ENCODE measurements at places on chromosomes 4 and X. TPM values are rescaled to one million over a fixed set of nuclear protein-coding genes. Genes with fewer than 3 reads are reported as not detected.

Gene SPARCL1
- 83.3 TPM for total RNA-seq

- no peak for DNase-seq
Observed at GRCh38 chrX:107599450-107599861, 28.9 kb upstream of the PRPS1 start.

- DNase-seq = peak; percentile 4
Observed at GRCh38 chrX:41558531-41558930, 111.4 kb downstream of the NYX start.

DNA sequence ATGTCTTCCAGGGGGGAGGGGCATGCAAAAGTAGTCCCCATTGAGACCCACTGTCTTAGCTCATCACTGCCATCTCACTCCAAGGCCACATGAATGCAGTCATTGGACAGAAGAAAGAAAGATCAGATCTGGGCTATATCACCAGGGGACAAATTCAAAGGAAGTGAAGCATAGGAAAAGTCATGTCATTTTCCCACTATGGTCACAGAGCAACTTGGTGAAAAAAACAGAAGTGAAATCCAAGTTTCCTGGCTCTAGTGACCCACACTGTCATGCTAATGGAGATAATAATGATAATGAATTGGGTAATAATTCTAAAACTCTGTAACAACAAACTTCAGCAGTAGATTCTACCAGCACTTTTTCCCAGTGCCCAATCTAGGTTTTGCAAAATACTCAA, 9.9 kb downstream of the LHFPL1 start:
- no peak for DNase-seq

- no peak for DNase-seq
Observed at GRCh38 chr4:158884280-158884679, 115.5 kb downstream of the FNIP2 start.

- no peak for DNase-seq
Observed at GRCh38 chrX:47634871-47635575, 5.3 kb upstream of the CFP start.

All from cerebellum (tissue), 4 donors.